ENCODE measurements at places on chromosomes 12 and 14.
A peak's percentile ranks its signal among the peaks of the same experiment; 100 is the strongest.

DNA sequence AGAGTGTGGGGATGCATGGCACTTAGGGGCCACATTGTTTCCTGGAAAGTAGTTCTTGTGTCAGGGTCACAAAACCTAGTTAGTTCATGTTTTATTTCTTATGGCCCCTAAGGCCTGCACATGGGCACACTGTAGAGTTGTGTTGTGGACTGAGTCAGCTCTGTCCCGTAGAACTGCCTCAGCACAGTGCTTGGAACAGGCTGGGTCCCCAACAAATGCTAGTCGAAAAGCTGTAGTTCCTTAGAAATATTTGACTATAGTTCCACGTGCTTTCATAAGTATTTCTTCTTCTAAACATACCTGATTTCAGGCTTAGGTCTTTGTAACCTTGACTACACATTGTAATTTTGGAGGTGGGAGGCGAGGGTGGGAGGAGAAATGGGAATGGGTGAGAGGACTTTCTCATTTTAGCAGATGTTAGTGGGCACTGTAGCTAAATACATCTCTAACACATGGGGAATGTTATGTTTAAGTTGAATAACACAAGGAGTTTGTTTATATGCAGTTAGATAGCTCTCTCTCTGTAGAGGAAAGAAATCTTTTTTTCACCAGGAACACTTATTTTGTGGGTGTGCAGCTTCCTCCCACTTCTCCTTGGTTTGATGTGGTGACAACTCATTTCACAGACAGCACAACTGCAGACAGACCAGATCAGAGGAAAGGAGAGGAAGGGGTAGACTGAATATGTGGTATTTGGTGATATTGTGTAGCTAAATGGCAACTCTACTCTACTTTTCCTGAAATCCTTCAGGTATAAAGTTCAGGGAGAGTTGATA, 39.5 kb upstream of the DACT1 start:
- DNase-seq: no peak

DNA sequence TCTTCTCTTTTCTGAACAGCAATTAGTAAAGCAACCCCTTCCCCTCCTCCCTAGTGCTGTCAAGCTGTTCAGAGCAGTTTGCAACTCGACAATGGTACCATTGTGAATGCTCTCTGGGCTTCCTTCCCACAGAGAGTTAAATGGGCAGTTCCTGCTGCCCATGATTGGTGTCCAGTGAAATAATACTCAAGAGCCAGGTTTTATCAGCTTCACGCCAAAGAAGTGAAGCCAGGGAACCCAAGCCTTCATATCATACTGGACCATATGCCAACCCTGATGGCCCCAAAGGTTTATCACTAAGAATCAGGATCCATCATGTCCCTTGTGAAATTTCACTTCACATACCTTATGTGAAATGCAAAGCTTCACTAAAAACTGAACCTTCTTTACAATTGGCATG, 24.7 kb downstream of the INSM2 start:
- DNase-seq: no peak

GRCh38 chr14:68655021-68655831, 137.6 kb downstream of the ZFP36L1 start:
- no peak for DNase-seq

DNA sequence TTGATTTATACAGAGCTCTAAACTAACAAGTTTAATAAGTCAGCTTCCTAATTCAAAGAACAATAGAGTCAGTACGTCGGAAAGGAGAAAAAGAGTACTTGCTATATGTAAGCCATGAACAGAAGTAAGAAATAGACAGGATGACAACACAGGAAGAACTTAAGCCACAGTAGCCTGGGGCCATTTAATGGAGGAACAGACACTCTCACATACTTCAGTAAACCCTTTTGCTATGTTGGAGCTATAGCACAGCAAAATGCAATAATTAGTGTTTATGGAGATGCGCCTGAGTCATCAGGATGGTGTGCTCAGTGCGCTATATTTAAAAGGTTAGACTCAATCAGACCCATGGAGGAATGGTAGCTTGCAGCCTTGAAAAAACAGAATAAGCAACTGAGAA, 61.0 kb downstream of the SRGAP1 start:
- no peak for DNase-seq

GRCh38 chr12:42130672-42131402, 13.8 kb downstream of the GXYLT1 start:
- DNase-seq: peak; percentile 61

DNA sequence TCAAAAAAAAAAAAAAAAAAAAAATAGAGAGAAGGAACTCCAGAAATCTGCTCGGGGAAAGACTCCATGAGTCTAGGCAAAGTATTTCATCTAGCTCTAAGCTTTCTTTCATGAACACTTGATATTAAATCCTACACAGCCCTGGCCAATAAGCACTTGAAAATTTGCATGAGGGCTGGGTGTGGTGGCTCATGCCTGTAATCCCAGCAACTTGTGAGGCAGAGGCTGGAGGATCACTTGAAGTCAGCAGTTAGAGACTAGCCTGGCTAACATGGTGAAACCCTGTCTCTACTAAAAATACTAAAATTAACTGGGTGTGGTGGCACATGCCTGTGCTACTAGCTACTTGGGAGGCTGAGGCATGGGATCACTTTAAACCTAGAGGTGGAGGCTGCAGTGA, 13.1 kb upstream of the METAP2 start:
- no peak for DNase-seq

- peak; percentile 87 for DNase-seq
Measured at GRCh38 chr14:41604721-41605531, 1.8 kb upstream of the LRFN5 start.

DNA sequence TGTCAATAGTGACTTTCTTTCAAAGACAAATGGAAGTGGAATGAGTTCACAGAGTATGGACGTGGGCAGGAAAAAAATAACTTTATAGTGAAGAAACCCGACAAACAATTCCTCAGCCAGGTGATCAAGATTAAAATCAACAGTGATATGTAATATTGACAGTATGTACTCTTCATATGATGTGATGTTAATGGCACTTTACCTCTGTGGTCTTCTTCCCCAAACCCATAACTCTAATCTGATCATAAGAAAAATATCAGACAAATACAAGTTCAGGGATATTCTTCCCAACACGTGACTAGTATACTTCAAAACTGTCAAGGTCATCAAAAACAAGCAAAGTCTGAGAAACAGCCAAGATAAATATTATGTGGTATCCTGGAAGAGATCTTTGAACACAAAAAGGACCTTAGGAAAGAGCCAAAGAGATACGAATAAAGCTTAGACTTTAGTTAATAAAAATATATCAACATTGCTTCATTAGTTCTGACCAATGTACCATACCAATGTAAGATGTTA, 215.5 kb downstream of the PPFIA2 start:
- DNase-seq: no peak

DNA sequence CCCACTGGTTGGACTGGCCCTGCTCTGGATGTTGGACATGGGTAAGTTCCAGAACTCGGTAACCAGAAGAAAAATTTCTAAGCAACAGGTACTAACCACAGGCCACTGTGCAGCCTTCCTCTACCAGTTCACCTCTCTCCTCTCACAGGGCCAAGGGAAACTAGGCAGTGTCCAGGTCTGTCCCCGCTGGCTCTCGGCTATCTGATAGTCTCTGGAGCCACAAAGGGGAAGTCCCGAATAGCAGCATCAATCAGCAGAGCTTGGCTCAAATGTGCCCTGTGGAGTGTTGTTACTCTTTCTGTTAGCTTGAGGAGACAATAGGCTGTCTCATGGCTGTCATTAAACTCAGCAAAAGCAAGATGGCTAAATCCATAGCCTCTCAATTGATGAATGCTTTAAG, 73.2 kb downstream of the TSPAN11 start:
- no peak for DNase-seq

DNA sequence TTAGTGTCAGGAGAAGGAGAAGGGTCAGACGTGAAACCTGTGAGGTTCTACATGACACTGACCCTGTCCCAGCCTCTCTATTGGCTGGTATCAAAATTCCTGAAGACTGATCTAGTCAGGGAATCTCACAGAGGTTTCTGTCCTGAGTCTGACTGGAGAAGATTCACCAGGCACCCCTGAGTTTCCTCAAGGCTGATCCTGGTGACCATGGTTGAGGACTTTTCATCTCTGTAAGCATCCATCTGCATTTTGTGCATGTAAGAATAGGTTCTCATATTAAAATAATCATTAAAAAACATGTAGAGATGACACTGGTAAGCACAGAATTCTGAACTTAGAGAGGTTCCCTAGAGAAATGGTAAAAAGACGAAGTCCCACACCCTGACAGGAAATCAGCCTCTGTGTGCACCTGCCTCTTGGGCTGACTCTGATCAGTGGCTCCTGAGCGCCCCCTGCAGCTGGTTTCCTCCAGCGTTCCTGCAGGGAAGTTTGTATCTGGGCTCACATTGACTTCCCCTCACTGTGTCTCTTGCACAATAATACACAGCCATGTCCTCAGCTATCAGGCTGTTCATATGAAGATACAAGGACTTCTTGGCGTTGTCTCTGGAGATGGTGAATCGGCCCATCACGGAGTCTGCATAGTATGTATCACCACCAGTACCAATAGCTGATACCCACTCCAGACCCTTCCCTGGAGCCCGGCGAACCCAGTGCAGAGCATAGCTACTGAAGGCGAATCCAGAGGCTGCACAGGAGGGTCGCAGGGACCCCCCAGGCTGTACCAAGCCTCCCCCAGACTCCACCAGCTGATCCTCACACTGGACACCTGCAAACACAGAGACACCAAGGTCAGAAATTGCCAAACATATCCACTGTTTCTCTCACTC, 991.9 kb downstream of the TMEM121 start:
- no peak for DNase-seq

GRCh38 chr14:102018251-102018650, 53.9 kb downstream of the DYNC1H1 start:
- DNase-seq: no peak

DNA sequence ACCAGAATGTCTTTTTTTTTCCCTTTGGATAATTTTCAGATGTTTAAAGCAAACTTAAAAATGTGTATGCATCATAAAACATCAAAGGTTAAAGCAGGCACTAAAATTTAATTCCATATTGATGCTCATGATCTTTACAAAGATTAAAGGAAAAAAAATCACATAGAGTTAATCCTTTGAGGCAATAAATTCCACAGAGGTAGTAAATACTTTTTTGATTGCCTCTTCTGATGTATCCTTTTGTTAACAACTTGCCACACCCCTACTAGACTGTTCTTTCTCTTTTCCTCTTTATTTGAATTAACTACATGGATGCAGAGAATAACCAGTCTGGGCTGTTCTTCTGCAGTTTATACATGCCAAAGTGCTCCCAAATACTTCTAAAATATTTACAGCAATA, 45.2 kb upstream of the KCNJ8 start:
- no peak for DNase-seq

- DNase-seq: no peak
Measured at GRCh38 chr12:71555191-71555590, 108.5 kb downstream of the ZFC3H1 start.

DNA sequence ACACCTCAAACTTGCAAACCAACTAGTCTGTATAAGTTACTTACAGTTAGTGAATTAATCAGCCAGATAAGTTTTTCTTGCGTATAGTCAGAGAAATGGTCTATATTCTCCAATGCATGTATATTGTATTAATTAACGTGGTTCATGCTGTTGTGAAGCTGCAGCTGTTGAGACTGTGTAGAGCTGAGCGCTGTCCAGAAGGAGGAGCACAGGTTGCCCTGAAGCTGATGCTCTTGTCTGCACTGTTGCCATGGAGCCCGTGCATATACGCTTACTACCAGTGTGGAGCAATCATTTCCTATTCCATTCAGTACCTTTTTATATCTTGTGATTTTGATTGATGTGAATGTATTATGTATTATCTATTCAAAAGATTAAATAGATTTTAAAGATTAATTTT, 74.3 kb upstream of the ARID2 start:
- peak; percentile 68 for DNase-seq

DNA sequence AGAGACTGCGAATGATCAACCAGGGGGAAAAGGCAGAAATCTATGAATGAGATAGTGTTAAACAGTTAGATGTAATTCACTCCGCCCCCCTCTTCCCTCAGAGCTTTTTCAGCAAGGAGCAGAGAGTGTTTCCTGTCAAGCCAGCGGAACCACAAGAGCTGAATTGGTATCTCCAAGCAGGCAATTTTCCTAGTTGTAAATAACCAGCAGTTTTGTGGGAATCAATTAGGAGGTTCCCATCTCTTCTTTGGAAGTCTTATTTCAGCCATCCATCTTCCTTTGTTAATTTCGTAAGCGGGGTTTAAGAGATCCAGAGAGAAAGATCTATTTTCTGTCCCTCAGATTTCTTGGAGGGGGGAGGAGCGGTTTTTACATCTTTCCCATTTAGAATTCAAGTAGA, 178.0 kb downstream of the FOXN3 start:
- no peak for DNase-seq

DNA sequence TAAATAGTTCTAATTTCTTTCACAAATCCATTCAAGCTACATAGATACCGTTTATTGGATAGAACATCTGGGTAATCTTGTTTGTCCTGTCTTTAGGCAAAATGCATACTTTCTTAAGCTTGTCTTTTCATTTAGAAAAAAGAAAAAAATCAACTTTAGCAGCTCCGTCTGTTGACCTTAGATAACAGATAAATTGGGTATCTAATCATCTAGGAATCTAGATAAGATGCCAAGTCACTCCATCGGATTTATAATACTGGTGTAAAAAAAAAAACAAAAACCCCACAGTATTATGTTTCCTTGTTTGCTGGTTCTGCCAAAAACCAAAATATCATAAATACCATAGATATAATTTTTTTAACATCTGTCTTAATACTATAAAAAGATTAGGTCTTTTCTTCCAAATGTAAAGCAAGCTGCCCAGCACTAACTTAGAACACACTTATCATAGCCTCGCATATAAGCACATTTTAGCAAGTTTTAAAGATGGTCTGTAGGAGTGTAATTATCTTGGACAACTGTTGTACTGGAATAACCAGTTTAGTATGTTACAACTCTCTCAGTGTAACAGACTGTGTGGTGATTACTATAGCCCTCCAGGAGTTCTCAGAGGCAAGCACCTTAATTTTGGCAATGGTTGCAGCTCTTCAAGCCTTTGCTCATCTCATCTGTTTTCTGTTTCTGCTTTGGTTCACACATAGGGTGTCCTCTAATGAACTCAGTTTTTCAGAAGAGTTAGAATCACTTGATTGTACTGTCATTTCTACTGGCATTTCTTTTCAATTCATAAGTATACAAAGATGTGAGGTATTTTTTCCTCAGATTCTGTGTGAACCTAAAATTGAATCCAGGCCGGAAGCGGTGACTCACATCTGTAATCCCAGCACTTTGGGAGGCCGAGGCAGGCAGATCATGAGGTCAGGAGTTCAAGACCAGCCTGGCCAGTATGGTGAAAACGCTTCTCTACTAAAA, 83.1 kb downstream of the ANO6 start:
- peak; percentile 79 for DNase-seq

GRCh38 chr12:76591476-76591875, 31.9 kb upstream of the OSBPL8 start:
- peak; percentile 52 for DNase-seq

GRCh38 chr12:49296034-49296835, 1.3 kb downstream of the PRPH start:
- DNase-seq: no peak

GRCh38 chr14:93727039-93727740, 61.1 kb downstream of the PRIMA1 start:
- DNase-seq: no peak

GRCh38 chr12:101929365-101930041, 52.1 kb downstream of the DRAM1 start:
- no peak for DNase-seq

- DNase-seq: peak; percentile 22
Measured at GRCh38 chr12:100672075-100672592, 98.7 kb downstream of the GAS2L3 start.

- no peak for DNase-seq
Measured at GRCh38 chr12:130919086-130919485, 34.6 kb upstream of the ADGRD1 start.

All from choroid plexus epithelial cell (primary cell).